CD4-positive, alpha-beta T cell treated with Interleukin-21 for 1 hour (primary cell): ENCODE measurements at places on chromosomes 2 and 18.

DNA sequence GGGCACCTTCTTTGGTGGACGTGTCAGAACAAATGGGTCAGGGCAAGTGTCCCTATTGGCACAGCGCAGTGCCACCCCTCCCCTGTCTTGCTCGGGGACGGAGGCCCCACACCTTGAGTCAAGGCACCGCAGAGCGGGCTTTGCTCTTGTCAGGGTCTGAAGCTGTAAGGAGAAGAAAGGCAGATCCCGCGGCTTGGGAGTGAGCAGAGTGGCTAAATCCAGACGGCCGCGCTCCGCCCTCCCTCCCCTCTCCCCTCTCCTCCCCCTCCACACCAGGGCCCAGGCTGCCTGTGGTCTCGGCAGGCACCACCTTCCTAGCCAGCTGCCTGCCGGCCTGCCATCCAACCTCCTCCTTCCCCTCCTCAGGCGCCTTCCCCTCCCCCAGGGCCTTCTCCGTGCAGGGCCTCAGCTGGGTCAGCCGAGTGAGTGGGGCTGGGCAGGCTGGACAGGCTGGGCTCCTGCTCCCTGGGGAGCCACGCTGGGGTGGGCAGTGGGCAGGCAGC, 25.8 kb downstream of the SPEG start:
- DNase-seq: no peak

DNA sequence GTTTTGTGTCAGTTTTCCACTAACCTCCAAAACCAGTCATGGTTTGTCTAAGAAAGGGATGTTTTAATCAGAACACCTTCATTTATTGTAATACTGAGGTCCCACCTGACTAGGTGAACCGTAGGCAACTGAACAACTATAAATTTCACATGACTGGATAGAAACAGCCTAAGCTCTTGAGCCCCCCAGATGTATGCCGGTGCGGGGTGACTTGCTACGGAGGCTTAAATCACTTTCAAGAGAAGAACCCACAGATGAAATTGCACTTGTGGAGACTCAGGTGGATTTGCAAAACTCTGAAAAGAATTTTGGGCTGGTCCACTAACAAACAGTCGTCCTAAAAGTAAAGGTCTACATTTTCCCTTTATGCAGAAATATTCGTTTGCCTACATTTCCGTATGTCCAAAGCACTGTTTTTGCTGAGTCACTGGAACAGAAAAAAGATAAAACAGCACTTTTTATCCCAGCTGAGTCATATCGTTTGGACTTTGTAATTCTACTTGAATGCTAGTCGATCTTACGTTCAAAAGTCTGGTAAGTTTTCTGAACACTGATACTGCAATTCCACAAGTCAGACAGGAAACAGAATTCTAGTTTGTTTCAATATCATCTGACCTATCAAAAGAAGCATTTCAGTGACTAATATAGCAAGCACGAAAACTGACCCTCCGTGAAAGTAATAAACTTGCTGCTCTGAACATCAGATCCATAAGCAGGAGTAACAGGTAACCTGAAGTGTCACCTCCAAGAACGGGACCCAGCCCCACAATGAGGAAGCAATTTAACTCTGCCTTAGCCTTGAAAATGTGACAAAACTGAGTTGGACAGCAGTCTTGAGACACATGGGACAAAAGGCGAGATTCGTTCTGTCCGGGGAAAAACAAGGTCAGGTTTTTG, 18.1 kb downstream of the ZNF516 start:
- DNase-seq: no peak

DNA sequence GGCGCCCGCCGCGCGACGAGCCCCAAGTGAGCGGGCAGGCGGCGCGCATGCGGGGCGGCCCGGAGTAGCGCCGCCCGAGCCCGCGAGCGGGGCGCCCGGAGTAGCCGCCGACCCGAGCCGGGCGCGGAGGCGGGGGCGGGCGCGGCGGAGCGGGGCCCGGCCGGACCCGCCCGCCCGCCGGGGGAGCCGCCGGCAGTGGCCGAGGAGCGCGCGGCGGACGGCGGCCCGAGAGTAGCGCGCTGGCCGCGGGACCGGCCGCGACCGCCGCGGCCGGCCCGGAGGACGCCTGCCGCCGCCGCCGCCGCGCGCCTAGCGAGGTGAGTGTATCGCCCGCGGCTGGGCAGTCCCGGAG, at the start of gene GALNT1:
Gene GALNT1 (plus strand): TSS at position 195 of the 352 bp plus-strand sequence. CDS start 72,923 bp downstream, outside the sequence.
- no peak for DNase-seq

- DNase-seq: no peak
Measured at GRCh38 chr2:79612999-79613398, 100.1 kb downstream of the CTNNA2 start.

DNA sequence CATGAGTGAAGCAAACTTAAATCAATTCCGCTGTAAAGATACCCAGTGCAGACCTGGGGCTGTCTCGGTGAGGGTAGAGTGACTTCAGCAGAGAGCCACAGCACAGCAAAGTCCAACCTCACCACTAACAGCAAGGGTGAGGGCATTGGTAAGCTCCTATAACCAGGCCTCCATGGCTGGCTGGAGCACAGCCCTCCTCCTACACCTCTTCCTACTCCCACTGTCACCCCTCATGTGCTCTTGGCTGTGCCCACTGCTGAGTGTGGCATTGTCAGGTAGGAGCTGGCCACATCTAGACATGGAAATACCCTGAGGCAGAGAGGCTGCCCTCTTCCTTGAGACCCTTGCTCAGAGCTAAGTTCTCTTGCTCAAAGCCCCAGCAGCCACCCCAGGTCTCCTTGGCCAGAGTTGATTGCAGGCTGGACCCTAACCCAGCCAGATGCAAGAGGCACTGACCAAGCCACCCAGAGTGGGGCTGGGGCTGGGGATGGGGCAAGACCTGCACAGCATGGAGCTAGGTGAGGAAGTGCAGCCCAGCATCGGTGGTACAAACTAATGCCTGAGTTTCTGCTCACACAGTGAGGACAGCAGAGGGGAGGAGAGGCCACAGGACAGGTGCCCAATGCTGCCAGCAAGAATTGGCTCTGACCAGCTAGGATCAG, 77.6 kb upstream of the RAB6C start:
- no peak for DNase-seq

GRCh38 chr2:235270956-235271355, 222.9 kb upstream of the AGAP1 start:
- peak; percentile 10 for DNase-seq

- peak; percentile 6 for DNase-seq
Measured at GRCh38 chr18:5582849-5583681, 39.3 kb upstream of the EPB41L3 start.

GRCh38 chr18:10231220-10231619, 223.2 kb upstream of the APCDD1 start:
- no peak for DNase-seq

DNA sequence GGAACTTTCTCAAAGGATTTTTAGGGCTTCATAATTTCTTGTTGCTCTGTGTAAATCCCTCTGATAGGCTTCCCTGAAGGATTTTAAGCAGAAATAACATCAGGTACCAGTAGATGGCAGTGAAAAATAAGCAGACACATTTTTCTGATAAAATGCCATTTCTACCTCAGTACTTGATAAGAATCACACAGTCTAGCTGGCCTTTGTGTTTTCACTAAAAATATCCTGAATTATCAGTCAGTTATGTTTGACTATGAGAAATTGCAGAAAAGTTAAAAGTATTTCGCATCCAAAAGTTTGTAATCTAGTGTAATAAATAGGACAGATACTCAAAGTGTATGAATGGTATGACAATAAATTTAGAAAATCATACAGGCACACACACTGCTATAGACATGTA, 68.7 kb downstream of the DNAJC10 start:
- DNase-seq: no peak

DNA sequence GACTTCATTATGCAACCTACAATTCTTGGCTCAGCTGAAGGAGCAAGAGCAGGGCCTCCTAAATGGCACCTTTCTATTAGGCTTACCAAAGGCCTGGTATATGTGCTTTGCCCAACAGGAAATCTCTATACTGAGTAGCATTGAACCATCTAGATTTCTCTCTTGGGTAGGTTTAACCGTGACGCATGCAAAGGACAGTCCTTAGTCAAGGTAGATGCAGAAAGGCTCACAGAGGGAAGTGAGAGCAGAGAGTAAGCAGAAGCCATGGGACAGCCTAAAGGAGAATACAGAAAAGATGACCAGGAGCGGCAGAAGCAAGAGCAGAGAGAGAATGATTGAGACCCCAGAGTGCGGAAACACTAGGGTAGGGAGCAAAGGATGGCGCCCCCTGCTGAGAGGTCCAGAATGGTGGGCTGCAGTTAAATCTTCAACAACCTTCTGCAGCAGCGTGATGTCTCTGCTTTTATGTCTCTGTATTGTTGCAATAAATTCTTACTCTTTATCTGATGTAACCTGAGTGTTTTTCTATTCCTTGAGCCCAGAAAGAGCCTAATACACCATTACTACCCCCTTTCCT, 4.7 kb upstream of the OSBPL1A start:
- no peak for DNase-seq
